ENCODE measurements at places on chromosomes 1 and 21.

DNA sequence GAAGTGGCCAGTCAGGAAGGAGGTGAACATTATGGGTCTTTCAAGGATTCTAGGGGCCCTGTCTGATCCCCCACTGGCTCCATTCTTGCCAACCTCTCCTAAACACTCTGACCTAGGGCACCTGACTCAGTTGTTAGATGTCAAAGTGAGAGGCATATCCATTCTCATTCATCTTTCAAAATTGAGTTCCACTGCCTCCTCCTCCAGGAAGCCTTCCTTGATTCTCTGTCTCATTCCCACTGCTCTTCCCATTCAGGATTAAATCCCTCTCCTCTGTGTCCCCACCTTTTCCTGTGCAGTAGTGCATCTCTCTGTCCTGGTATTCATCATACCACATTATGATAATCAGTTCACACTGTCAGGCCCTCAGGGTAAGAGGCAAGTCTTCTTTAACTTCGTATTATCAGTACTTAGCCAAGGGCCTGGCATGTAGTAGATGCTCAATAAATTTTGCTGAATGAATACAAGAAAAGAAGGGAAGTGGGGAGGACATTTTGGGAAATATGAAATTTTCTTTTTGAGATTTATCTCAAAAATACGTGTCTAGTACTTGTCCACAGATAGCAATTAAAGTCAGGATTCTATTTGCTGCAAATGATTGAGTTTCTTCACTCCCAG, 61.8 kb upstream of the ITPKB start:
- no peak for DNase-seq

- DNase-seq = no peak
Measured at GRCh38 chr21:33884376-33885171, 31.0 kb downstream of the ATP5PO start.

GRCh38 chr1:248691567-248692155, 10.9 kb downstream of the OR14I1 start:
- no peak for DNase-seq

GRCh38 chr1:237861944-237862343, 28.8 kb downstream of the ZP4 start:
- no peak for DNase-seq

Measured in amygdala (tissue), 56 donors.